Hematopoietic multipotent progenitor cell treated with erythropoietin and hydrocortisone succinate and interleukin-3 and kit ligand, for 6 days (in vitro differentiated cells): ENCODE measurements at places on chromosomes 11 and 22.

GRCh38 chr11:121762820-121763219, 310.1 kb upstream of the SORL1-AS1 start:
- DNase-seq = no peak

GRCh38 chr11:114614127-114614720, 18.6 kb upstream of the NXPE4 start:
- DNase-seq = no peak

DNA sequence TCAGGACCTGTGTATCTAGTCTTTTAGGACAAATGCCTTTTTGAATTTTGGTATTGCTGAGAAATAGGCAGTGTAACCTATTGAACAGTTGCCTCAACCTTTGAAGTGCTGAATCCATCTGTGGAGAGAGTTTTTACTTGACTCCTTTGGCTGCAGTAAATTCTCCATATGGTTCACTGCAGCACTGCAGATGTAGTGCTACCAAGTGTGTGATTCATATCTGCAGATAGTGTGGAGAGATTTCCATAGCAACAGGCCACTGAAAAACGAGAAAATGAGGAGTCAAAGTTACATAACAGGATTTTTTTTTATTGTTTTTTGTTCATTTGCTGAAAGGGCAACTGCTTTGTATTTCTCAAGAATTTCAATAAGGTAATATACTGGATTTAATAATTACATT, 356.1 kb downstream of the RAB38 start:
- DNase-seq = no peak

DNA sequence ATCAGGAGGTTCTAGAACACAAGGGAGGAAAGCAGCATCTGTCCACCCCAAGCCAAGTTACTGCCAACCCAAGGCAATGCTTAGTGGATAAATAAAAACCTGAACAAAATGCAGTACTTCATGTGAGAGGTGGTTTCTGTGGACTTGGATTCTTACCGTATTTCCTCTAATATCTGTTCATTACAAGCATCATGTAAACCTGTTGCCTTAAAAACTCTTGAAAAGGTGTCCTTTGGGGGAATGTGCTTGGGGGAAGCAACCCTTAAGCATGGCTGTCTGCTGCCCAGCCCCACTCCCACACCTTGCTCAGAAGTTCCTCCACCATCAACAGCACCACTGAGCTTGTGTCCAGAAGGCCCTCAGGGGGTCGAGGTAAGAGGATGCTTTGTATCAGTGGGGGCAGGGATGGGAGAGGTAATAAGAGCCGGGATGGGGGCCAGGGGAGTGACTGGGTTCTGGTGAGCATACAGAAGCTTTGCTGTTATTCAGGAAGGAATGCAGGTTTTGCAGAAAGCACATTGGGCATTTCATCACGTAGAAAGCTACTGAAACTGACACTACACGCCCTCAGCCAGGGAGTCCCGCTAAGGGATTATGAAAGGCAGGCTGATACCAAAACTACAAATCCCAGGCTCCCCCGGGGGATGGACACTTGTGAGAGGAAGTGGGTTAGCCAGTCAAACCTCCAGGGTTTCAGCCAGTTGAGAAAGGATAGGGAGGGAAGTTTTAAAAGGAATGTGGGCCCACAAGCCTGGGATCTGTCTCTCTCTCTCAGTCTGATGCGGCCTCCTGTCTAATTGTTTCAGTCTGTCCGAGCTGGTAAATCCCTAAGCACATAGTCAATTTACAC, 52.0 kb downstream of the KCNJ1 start:
- peak; percentile 24 for DNase-seq

- DNase-seq = no peak
These were observed 40.9 kb downstream of the DGCR2 start for GRCh38 chr22:19081351-19081750.

GRCh38 chr11:7889985-7890384, 41.1 kb downstream of the OR10A6 start:
- DNase-seq = no peak

- DNase-seq = no peak
These were observed 274.8 kb downstream of the CTTN start for GRCh38 chr11:70672991-70673653.

DNA sequence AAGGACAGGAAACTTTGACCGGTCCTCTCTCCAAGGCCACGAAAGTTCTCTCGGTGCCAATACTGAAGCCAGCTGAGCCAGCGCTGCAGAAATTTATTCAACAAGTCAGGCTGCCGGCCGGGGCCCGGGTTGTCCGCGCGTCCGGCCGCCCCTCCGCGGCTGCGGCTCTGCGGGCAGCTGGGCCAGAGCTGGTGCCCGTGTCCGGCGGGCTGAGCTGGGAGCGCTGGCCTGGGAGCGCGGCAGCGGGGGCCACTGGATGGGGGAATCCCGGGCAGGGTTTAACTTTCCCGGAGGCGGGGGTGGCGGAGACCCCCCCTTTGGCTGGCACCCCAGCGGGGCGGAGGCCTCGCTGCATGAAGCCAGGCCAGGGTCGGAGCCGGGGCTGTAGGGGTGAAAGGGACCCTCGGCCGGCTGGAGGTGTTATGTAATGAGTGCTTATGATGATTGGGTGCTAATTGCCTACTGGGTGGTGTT, 12.3 kb upstream of the CACNA1I start:
- no peak for DNase-seq

- DNase-seq = no peak
These were observed 1515.2 kb downstream of the FAM181B start for GRCh38 chr11:81218440-81218839.

GRCh38 chr22:25372000-25372595, 152.7 kb downstream of the CRYBB2 start:
- DNase-seq = no peak

- DNase-seq = no peak
These were observed 196.3 kb upstream of the NARS2 start for GRCh38 chr11:78770931-78771330.

DNA sequence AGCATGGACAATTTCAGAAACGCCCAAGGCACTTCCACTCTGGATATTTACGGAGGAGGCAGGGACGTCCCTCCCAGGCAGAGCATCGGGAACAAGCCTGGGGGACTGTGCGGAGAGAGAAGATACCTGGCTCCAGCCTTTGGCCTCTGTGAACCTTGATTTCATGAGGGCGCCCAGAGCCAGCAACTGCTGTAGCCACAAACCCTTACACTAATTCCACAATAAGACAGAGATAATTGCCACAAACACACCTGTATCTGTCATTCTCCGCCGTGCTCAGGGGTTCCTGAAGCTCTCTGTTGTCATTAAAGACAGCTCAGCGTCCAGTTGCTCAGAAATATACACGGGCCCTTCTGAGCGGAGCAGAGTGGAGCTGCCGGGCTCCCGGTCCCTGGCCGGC, 1292.1 kb downstream of the TBC1D22A start:
- no peak for DNase-seq

DNA sequence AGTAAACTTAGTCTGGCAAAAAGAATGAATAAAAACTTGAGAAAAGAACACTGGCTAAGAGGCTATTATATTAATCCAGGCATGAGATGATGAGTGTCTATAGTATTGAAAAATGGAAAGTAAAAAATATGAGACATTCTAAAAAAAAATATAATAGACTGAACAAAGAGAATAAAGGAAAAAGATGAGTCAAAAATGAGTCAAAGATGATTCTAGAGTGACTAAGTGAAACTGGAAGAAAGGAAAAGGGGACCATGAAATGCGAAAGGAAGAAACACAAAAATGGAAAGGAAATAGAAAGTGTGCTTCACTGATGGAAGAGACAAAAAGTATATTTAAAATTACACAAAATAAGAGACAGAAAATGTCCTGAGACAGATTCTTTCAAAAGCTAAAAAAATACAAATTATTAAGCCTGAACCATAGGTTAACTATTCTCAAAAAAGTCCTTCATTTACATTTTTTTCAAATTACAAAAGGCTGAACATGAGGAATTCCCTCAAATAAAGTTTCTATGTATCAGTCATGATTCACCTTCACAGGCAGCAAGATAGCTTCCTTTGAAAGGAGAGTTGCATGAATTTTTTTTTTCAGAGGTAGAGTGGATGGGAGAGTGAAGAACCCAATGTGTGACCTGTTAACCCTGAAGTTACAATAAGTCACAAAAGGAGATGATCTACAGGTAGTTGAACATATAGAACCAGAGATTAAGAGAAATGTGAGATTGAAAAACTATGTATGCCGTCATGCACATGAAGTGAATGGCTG, 75.2 kb downstream of the EIF3M start:
- no peak for DNase-seq

DNA sequence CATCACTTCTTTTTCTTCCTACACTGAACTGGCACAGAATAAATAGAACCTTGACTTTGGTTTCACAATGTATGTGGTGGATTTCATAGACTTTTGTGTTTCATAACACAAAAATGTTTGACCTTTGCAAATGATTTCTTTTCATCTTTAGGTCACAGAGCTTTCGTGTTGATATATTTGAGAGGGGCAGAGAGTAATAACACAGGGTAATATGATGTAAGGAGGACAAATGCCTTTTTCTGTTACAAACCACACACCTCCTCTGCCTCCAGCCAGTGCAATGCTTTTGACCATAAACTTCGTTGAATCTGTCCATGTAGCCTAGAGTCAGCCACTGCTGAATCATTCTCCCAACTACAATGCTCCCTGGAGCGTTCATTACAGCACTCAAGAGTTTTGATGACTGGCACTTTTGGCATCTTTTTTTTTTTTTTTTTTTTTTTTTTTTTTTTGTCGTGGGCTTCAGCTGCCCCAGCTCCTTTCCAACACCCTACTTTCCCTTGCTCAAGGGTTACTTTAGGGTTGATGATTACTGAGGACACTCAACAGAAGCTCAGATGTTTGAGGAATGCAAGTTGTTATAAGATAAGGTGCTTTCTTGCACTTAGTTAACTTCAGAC, 11.4 kb upstream of the CAT start:
- peak; percentile 80 for DNase-seq

- DNase-seq = peak; percentile 79
These were observed 2.6 kb upstream of the GCAT start for GRCh38 chr22:37804881-37805809.

DNA sequence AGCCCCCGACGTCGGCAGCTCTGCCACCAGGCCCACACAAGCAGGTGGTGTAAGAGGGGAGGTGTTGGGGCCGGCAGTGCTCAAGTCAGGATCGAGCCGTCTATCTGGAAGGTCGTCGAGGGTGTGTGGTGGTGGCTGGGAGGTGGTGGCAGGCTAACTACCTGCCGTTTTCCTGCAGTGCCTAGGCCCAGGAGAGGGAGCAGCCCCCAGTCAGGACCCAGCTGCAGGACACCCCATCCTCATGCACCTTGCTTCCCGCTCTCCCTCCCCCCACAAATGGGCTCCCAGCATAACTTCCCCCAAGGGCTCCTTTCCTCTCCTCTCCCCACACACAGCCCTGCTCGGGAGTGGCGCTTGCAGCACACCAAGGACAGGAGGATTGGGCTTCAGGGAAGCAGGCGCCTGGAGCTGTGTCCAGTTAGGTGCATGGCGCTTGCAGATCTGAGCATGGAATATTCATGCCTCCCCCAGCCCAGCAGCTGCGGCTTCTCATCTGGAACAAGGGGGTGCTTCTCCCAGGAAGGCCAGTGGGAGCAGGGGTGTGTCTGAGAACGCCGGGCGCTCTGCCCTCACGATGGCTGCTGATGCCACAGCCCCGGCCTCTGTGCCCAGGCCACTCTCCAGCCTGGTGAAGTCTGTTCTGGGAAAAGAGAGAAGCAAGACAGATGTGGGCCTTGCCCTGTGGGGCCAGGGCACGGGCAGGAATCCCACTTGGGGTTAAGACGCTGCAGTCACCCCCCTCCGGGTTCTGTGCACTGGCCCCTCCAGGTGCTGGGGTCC, 127.7 kb downstream of the IGLL1 start:
- no peak for DNase-seq

DNA sequence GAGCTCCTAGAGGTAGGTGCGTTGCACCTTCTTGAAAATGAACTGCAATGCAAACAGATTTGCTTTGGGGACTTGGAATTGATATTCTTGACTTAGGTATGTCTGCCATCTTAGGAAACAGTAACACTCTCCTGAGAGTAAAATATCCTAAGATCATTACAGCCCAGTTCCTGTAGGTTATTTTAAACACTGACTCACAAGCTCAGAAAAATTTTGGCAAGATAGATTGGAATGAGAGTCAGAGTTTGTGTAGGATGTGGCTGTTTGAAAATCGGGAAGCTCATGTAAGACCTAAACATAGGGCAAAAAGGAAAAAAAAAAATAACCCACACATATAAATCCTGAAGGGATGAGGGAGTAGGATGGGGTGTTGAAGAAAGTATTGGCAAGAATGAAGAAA, 377.0 kb upstream of the LRRC4C start:
- no peak for DNase-seq

GRCh38 chr11:38384568-38384967, 1786.5 kb upstream of the RAG2 start:
- no peak for DNase-seq

GRCh38 chr11:89667001-89667400, 43.1 kb upstream of the TRIM77 start:
- no peak for DNase-seq

- DNase-seq = no peak
These were observed 697.7 kb downstream of the TBC1D22A start for GRCh38 chr22:47460176-47460575.

- DNase-seq = no peak
These were observed 257.6 kb upstream of the CADM1 start for GRCh38 chr11:115761817-115762216.

- no peak for DNase-seq
These were observed 347.2 kb downstream of the TTC28 start for GRCh38 chr22:28332410-28332809.

DNA sequence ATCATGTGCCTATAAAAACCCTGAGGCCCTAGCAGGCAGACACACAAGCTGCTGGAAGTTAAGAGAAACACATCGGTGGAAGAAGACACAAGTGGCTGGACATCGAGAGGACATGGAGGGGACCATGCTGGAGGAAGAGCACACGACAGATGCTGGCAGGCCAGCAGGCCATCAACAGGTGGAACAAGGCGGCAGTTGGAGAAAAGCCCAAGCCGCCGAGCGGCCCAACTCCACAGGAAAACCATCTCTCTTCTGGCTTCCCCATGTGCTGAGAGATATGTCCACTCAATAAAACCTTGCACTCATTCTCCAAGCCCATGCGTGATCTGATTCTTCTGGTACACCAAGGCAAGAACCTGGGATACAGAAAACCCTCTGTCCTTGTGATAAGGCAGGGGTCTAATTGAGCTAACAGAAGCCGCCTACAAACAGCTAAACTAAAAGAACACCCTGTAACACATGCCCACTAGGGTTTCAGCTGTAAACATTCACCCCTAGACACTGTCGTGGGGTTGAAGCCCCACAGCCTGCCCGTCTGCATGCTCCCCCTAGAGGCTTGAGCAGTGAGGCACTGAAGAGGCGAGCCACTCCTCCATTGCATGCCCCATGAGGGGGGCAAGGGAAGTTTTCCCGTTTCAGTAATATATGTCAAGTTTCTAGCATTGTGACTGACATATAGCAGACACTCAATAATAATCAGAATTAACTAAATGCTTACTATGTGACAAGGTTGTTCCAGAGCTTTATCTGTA, 39.0 kb upstream of the MMP20 start:
- DNase-seq = peak; percentile 30

DNA sequence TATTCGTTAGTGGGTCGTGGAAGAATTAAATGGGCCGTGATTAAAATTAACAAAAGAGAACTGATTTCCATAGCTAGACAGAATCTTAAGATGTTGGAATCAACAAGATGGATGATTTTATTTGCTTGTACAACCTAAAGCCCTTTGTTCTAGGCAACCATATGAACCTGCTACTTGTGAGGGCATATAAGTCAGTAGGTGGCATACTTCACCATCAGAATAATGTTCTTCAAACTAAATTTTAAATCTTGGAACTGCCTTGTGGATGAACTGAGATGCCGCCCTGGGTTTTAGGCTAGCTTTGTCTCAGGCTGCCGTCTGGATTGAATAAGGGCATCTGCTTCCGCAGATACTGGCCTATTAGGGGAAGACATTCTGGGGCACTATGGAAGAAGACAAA, 40.9 kb downstream of the CSRP3 start:
- DNase-seq = peak; percentile 49

- peak; percentile 65 for DNase-seq
These were observed 389.2 kb downstream of the SOX6 start for GRCh38 chr11:15967166-15967565.
